Kidney (tissue), 22 donors: ENCODE measurements at places on chromosomes 11 and 22. TPM values are rescaled to one million over a fixed set of nuclear protein-coding genes. Genes with fewer than 3 reads are reported as not detected.
A peak's percentile ranks its signal among the peaks of the same experiment; 100 is the strongest.

DNA sequence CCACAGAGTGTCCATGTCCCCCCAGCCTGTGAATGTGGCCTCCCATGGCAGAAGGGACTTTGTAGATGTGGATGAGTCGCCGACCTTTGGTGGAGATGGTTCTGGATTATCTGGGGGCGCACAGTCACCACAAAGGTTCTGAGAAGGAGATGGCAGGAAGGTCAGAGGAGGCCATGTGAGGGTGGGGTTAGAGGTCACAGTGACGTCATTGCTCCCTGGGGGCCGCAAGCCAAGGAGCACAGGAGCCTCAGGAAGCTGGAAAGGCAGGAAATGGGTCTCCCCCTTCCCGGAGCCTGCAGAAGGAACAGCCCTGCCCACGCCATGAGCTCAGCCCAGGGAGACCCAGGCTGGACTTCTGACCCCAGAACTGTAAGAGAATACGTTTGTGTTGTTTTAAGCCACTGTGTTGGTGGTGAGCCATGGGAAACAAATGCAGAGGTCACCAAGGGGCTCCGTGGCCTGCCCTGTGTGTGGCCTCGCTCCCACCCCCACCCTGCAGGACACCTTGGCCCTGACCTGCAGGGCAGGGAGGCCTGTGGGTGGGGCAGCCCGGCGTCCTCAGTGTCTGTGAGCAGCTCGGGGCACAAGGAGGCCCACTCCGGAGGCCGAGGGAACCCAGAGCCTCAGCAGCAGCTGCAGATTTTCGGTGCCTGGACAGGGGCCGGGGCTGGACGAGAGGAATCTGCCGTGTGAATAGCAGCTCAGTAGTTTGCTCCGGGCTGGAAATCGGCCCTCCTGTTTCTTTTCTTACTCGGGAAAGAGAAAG is 32.1 kb downstream of the GRAMD4 start:
- peak; percentile 72 for DNase-seq

DNA sequence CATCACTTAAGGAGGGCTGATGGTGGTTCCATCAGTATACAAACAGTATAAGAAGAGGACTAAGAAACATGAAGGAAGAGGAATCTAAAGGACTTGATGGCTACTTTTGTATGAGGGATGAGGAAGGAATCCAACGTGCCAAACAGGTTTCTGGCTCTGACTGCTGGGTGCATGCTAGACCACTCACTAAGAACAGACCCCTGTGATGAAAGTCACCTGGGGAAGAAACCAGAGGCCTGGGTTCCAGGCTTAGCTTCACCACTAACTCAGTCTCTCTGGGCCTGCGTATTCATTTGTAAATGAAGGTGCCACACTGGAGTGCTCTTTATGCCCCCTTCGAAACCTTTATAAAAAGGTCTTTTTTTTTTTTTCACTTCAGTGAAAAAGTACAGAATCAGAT is 55.1 kb downstream of the AAMDC start:
- no peak for DNase-seq

- no peak for DNase-seq
Observed at GRCh38 chr11:72140661-72141060, 5.1 kb downstream of the FOLR3 start.

- peak; percentile 63 for DNase-seq
Observed at GRCh38 chr11:61954851-61955421, 4.8 kb downstream of the BEST1 start.

DNA sequence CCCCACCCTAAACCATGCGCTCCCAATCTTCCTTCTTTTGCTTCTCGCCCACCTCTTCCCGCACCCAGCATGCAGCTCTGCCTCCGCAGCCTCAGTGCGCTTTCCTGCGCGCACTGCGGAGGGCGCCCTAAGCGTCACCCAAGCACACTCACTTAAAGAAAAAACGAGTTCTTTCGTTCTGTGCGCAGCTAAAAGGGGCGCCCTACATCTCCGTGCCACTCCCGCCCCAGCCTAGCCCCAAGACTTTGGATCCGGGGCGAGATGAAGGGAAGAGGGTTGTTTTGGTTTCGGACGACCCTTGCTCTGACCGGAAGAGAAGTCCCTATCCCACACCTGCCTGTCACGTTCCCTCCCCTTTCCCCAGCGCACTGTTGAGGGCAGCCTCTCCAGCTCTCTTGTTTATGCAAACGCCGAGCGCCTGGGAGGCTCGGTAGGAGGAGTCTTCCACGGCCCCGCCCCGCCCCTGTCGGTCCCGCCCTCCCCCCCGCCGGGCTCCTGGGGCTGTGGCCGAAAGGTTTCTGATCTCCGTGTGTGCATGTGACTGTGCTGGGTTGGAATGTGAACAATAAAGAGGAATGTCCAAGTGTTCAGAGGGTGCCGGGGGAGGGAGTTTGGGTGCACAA is 5.3 kb downstream of the VSIG2 start:
- peak; percentile 93 for DNase-seq

DNA sequence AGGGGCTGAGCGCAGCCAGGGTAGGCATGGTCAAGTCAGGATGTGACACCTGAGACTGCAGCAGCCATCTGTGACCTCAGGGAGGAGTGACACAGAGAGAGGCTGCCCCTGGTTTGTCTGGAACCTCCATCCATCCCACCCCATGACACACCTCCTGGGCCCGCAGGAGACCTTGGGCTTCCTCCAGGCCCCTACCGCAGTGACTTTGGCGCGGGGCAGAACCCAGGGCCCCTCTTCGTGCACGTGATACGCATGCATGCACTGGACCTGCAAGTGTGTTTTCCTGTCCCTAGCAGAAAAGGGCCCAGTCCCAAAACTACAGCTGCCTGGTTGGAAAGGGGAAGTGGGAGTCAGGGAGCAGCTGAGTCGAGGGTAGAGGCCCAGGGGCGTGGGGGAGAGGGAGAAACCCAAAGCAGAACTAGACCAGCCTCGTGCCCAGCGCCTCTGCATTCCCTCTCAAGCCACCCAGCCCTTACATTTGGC is 7.9 kb upstream of the CYTH4 start:
- no peak for DNase-seq

DNA sequence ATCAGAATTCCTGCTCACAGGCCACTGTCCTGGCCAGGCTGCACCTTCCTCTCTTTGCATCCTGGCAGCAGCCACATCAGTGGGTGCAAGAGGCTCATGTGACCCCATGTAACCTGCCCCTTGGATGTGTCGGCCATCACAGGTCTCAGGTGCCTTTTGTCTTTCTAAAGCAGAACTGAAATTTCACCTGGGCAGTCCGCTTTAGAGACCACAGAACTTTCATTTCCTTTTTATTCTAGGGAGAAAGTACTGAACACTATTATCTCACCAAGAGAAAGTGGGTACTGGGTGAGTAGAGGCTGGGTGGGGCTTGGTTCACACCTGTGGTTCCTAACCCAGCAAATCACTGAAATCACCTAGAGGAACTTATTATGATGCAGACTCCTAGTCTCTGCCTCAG is 51.7 kb upstream of the NUP160 start:
- DNase-seq = no peak

GRCh38 chr22:27197052-27197451 is 539.7 kb downstream of the MIAT start:
- no peak for DNase-seq

DNA sequence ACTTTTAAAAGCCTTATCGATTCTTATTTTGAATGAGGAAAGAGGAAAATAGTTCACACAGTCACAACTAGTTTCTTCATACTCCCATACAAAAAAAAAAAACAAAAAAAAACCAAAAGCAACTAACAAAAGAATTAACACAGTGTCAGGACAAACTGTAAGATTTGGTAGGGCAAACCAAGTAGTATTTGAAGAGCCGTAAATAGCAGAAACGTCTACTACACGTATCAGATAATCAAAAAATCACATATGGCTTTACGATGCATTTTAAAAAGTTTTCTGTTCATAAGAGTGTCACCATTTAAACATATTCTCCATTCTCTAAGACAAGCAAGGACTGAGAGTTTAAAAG is 2.3 kb downstream of the PICALM start:
- no peak for DNase-seq

DNA sequence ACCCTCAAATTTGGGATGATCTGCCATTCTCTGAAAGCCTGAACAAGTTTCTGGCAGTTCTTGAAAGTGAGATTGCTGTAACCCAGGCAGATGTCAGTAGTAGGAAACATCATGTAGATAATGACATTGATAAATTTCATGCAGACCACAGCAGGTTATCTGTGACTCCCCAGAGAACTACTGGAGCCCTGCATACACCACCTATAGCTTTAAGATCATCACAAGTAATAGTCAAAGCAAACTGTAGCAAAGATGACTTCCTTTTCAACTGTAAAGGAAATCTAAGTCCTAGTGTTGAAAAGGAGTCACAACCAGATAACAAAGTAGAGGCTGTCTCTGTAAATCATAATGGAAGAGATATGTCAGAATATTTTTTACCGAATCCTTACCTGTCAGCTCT is 31.0 kb downstream of the DDIAS start:
- no peak for DNase-seq

DNA sequence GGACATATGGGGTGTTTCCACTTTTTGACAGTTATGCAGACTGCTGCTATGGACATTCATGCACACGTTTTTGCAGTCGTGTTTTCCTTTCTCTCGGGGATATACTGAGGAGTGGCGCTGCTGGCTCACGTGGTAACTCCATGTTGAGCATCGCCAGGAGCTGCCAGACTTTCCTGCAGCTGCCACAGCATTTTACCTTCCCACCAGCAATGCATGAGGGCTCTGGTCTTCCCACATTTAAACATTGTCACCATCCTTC is 95.4 kb downstream of the TBC1D22A start:
- no peak for DNase-seq

DNA sequence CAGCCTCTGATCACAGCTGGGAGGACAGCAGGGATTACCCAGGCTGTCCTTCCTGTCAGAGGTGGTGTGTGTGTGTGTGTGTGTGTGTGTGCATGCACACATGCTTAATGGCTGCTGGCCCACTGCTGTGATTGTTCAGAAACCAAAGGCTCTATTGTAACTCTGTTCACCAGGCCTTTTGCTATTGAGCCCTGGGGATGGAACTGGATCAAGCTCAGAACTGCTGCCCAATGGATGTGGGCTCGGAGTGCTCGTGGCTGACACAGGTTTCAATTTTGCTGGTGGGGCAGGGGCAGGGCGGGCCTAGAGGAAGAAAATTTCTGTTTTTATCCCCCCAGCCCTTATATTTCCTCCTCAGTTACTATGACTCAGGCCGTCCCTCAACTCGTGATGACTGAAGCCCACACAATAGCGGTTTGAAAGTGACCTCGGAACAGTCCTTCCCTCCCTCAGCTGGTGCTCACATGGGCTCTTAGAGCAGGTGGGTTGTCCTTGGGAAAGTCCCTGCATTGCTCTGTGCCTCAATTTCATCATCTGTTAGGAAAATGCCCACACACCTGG is 359.3 kb downstream of the TENM4 start:
- no peak for DNase-seq

DNA sequence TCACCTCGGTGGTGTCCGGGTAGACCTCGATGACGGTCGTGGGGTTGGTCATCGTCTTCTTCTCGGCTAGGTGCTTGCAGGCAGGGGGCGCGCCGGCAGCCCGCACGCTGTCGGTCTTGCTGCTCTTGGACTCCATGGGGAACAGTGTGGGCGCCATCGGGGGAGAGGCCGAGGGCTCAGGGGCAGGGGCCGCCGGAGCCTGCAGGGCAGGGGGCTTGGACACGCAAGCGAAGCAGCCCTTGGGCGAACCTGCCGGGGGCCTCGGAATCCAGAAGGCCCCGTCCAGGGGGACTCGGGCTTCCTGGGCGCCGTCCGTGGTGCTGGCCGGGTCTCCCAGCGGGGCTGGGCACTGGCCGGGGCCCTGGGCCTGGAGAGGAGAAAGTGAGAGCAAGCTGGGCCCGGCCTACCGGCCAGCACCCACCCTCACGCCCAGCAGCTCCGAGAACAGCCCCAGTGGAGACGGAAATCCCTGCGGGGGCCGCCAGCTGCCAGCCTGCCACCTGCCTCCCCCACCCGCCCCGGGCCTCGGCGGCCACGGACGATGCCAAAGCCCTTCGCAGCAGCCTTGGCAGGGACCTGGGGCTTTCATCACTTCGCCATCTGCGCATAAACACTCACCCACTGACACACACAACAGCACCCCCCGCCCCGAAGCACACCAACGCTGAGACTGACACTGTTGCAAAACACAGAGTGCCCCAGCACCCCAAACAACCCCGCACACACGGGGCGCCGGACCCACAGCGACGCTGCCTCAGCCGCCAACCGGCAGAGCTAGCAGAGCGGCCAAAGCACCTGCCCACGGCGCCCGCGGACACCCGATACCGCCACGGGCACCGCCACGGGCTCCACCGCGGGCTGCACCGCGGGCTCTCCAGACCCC is 2.4 kb downstream of the IFITM10 start:
- DNase-seq = no peak

GRCh38 chr11:34006876-34007275 is 44.7 kb upstream of the CAPRIN1 start:
- no peak for DNase-seq

- no peak for DNase-seq
Observed at GRCh38 chr11:62918531-62918930, 2.6 kb downstream of the CHRM1 start.

DNA sequence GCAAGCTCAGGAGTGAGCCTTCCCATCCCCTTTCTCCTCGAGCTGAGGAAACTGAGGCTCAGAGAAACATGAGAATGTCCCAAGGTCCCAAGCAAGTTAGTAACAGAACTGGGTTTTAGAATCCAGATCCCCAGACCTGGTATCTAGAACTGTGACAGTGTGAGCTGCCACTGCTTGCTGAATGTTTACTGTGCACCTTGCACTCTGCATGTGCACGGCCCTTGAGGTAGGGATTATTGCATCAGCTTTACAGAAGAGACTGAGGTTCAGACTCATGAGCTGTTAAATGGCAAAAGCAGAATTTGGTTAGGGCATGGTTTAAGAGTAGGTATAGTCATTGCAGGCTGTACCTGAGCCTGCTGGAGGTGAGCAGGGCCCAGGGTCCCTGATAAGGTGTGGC is 3.8 kb upstream of the MPPED1 start:
- no peak for DNase-seq

DNA sequence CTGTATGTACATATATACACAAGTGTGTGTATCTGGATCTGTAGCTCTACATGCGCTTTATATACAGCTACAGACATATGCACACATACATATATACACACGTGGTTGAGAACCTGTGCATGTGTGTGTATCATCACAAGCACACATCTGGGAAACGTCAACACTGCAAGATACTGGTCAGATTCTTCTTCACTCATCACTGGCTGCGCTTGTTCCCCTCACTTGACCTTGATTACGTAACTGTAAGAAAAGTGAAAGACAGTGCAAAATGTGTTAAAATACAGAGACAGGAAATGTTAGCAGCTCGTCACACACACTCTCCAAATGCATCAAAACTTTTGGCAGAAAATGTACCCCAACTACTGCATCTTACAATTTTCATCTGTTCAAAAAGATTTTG is 51.9 kb upstream of the MN1 start:
- no peak for DNase-seq

- no peak for DNase-seq
Observed at GRCh38 chr22:47194476-47195155, 432.2 kb downstream of the TBC1D22A start.

GRCh38 chr22:29218758-29219408 is 13.2 kb downstream of the EMID1 start:
- DNase-seq = no peak

- DNase-seq = peak; percentile 84
Observed at GRCh38 chr11:43576803-43577521, 103.6 kb upstream of the HSD17B12 start.

- no peak for DNase-seq
Observed at GRCh38 chr11:83566950-83567349, 280.8 kb upstream of the CCDC90B start.

The JOSD1 gene
- 12.8 TPM for polyA plus RNA-seq

The APOA5 gene
- polyA plus RNA-seq = not detected

The APLNR gene
- polyA plus RNA-seq = 16.6 TPM

The CARD16 gene
- 24.4 TPM for polyA plus RNA-seq

The FADS3 gene
- 20.5 TPM for polyA plus RNA-seq

The MUC2 gene
- not detected for polyA plus RNA-seq

The CSKMT gene
- polyA plus RNA-seq = 8.2 TPM

The MUC5B gene
- polyA plus RNA-seq = not detected

The NCAM1 gene
- polyA plus RNA-seq = 1.7 TPM

The KCNE3 gene
- polyA plus RNA-seq = 15.9 TPM

The PRRG4 gene
- polyA plus RNA-seq = 6.4 TPM
